ENCODE measurements at places on chromosomes 4 and X.

- no peak for DNase-seq
Measured at GRCh38 chr4:20354120-20354519, 102.4 kb downstream of the SLIT2 start.

GRCh38 chrX:24243188-24243587 lies 70.7 kb downstream of the SUPT20HL2 start:
- no peak for DNase-seq

DNA sequence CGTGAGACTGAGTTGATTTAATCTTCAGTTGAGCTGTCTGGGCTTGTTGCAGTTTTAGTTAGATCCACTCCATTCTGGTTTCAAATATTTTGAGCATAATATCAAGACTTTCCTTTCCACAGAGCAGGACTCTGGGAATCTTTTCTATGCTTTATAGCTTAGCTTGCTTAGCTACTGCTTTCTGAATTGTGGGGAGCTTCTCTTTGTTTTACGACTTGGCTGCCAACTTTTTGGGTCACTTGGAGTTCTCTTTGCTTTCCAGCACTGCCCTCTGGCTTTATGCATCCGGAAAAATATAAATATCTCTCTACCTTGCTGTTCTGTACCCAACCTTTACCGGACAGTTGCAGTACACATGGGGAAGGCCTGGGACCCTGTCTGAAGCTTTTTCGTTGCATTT lies 292.1 kb downstream of the STIM2 start:
- DNase-seq, result no peak

- DNase-seq, result peak; percentile 35
Measured at GRCh38 chrX:30283456-30284200, 25.6 kb downstream of the NR0B1 start.

DNA sequence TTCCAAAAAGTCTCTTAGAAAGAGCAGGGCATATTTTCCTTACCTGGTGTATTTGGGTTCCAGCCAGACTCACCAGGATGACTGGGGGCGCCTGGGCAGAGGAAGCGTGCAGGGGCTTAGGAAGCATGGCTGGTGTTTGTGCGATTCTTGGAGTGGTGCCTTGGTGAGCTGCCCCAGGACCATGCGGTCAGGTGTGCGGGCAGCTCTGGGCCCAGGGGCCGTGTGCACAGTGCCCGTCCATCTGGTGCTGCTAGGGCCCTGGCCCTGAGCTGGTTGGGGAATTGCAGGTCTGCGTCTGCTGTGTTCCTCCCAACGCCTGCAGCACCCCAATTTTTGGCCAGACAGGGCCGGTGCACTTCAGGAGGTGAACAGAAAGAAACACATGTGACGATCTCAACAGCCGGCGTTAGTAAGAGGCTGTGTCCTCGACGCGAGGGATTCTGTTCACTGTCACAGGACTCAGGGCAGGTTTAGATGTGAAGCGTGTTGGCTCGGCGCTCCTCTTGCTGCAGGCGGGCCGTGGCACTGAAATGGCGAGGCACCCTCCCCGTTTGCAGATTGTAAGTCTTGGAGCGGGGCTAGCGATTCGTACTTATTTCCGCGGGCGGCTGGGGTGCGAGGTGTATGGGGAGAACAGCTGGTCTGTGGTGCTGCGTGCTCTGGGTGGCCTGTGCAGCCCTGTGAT lies 15.2 kb downstream of the RGS12 start:
- no peak for DNase-seq

DNA sequence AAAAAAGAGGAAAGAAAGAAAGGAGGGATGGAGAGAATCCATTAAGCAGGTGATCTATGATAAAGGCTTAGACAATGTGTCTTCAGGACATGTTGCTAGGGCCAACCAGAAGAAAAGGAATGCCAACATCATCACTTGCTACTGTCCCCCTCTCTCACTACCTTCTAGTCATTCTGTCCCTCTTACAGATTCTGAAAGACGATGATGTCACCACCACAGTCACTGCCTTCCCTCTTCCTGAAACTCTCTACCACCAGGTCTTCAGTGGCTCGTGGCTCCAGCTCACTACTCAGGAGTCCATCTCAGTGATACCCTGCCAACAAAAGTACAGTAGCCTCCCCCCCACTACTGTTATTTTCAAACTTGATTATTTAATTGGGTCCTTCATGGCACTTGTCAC lies 64.0 kb downstream of the KCNIP4 start:
- no peak for DNase-seq

- no peak for DNase-seq
Measured at GRCh38 chr4:95071851-95072250, 314.1 kb downstream of the BMPR1B start.

Data from inflammatory macrophage treated with lipopolysaccharide for 1 hour (primary cell).